NAMALWA (cell line): ENCODE measurements at places on chromosomes 5 and 9.

- no peak for DNase-seq
Measured at GRCh38 chr9:135151757-135152613, 64.5 kb downstream of the OLFM1 start.

GRCh38 chr5:178548746-178549145 is 41.4 kb downstream of the COL23A1 start:
- no peak for DNase-seq

- peak; percentile 77 for DNase-seq
Measured at GRCh38 chr5:144203750-144204596, 33.3 kb downstream of the KCTD16 start.

- peak; percentile 97 for DNase-seq
Measured at GRCh38 chr9:120583958-120584369, 4.0 kb upstream of the CDK5RAP2 start.

DNA sequence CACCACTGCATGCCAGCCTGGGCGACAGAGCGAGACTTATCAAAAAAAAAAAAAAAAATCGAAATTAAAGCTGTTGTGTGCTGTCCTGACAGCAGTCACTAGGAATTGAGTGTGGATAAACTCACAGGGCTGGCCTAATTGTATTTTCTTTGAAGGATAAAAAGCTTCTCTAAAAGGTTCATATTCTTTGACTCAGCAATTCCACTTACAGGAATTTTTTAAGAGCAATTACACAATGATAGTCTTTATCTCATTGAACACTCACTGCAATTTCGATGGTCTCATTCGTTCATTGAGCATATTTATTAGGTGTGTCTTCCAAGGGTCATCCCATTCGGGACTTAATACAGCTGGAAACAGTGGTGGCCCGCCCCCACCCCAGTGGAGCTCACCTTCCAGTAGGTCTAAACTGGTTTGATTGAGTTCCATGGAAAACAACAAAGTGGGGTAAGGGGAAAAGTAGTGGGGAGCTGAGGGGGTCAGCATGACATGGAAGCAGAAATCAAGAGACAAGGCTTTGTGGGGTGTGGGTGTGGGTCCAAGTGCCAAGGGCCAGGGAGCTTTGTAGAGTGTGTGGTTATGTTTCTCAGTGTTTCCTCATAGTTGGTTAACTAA is 6.7 kb downstream of the CDK9 start:
- DNase-seq = no peak

DNA sequence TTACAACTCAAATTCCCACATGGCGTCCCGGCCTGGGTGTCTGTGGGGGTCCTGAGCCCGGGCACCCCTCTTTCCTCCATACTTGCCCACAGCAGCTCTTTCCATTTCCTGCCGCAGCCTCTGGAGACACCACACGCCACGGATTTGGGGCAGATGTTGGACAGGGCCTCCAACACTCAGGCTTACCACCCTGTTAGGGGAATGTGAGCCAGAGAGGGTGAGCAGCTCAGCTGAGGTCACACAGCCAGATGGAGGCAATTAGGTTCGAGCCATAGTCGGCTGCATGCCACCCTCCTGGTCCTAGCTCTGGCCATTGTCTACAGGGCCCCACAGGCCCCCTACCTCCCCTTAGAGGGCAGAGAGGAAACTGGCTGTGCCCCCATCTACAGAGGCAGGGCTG is 75.6 kb upstream of the STXBP1 start:
- DNase-seq = no peak

DNA sequence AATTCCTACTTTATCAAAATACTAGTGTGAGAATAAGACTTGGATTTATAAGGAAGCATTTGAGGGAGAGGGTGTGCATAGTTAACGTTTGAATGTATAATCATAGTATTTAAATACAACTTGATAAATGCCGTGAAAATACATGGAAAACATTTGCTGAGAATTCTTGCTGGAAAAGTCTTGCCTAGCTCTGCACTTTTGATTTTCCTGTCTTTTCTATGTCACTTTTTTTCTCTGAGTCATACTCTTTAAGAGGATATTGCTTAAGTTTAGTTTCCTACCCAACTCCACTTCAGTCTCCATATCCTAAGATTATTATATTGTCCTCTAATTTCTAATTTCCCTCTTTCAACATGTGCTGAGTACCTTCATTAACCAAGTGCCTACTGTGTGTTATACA is 616.6 kb upstream of the SEMA6A start:
- no peak for DNase-seq

- DNase-seq = no peak
Measured at GRCh38 chr5:69170495-69170894, 3.5 kb downstream of the CCNB1 start.
